ENCODE measurements at places on chromosomes 7 and 10.

GRCh38 chr10:98460837-98461499 is 14.2 kb upstream of the HPS1 start:
- DNase-seq: no peak

GRCh38 chr7:112556633-112557032 is 75.8 kb downstream of the LSMEM1 start:
- DNase-seq: no peak

- DNase-seq: no peak
Observed at GRCh38 chr7:51121931-51122425, 194.6 kb downstream of the COBL start.

DNA sequence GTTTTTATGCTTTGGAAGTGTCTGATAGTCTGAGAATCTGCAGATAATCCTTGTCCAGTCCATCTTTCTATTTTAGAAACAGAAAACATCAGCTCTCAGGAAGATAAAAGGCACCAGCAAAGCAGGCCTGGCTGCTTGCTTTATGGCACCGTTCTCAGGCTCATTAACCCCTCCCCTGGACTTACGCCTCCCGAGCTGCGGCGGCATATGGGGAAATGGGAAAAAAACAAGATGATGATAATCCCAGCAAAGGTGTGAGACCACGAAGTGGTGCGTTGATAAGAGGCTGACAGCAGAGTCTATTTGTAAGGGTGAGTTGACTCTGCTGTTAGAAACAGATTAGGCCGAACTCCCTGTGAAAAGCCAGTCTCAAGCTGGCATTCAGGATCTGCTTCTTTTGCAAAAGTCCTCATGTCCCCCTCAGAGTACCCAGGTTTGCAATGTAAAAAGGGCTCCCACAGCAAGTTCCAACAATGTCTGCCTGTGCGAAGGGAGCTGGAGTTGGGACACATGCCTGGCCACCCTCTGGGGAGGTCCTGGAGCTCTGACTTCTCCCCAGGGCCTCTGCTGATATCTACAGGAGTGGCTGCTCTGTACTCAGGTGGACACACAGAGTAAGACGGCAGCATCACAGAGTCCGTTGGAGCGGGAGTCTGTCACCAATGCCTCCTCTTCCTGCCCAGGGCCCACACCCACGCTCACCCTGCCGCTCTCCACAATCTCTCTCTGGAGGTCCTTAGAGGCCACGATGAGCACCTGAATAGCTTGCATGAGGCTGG is 54.3 kb downstream of the SPDYE5 start:
- DNase-seq: no peak

- DNase-seq: no peak
Observed at GRCh38 chr10:88555190-88555908, 27.8 kb downstream of the RNLS start.

DNA sequence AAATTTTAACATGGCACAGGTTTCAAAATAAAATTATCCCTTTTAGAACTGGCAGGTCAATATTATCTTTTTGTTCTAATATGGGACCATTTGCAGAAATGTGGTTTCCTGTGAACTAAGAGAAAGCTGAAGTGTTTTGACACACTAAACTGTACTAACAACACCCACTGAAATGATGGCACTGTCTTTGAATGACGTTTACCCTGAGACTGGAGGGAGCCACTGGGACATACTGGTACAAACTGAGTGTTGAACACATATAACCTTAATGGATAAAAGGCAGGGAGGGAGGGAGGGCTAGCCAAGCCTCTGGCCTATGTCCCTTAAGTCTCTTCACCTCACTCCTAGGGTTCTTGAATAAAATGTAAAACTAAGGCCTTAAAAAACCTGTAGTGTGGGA is 95.9 kb downstream of the PDE1C start:
- DNase-seq: no peak

- DNase-seq: no peak
Observed at GRCh38 chr7:1707756-1708595, 37.9 kb downstream of the ELFN1 start.

DNA sequence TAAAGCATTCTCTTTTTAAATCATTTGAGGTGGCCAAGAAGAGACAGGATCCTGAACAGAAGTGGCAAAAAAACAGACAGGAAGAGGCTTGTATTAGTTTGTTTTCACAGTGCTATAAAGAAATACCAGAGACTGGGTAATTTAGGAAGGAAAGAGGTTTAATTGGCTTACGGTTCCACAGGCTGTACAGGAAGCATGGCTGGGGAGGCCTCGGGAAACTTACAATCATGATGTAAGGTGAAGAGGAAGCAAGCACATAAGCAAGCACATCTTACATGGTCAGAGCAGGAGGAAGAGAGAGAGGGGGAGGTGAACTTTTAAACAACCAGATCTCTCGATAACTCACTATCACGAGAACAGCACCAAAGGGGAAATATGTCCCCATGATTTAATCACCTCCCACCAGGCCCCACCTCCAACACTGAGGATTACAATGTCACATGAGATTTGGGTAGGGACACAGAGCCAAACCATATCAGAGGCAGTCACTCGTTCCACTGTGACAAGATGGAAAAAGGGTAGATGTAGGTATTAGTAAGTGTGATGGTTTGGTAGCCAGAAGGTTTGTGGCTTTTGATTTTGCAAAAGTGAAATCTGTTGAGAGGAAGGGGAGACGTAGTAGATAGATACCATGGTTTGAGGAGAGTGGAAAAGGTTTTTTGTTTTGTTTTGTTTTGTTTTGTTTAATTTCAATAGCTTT is 5.1 kb downstream of the MSRB2 start:
- no peak for DNase-seq

GRCh38 chr7:94289071-94289470 is 105.6 kb upstream of the COL1A2 start:
- DNase-seq: no peak

- no peak for DNase-seq
Observed at GRCh38 chr7:158979635-158980351, 123.4 kb downstream of the DYNC2I1 start.

DNA sequence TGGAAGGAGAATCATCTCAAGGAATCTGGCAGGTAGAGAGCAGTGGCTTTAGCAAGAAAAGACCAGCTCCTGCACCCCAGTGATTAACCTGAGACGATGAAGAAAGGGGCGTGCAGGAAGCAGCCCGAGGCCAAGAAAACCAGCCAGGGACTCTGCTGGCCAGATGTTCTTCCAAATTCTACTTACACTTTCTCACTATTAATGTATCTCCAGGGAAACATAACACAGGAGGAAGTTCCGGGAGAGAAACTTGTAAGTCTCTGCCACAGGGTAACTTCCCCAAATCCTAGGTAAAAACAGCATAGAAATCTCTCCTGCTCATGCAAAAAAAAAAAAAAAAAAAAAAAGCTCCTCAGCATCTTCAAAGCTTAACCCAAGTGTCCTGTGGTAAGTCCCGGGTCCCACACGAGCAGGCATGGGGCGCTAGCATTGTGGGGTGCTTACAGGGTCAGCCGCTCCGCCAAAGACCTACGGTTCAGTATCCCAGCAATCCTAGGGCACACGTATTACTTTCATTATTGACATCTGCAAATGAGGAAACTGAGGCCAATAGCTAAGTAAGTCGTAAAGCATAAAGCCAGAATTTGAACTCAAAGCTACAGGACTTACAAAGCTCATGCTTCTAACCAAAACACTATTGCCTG is 97.2 kb upstream of the GNA12 start:
- DNase-seq: no peak

DNA sequence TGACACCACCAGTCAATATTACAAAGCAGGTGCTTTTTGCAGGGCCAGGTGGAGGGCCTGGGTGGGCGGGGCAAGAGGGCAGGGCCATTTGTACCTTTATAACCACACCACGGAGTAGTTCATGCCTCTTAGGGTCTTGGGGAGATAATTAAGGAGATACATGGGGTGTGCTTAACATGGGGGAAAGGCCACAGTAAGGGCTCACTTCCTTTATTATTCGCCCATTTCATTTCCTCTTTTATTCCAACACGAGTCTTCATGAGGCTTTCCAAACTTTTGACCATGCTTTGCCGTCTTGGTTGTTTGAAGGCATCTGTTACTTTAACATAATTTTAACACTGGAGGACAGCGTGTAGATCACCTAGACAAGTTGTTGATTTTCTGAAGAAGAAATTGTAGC is 33.3 kb upstream of the LYZL2 start:
- no peak for DNase-seq

- no peak for DNase-seq
Observed at GRCh38 chr7:30996256-30996655, 32.5 kb downstream of the GHRHR start.

DNA sequence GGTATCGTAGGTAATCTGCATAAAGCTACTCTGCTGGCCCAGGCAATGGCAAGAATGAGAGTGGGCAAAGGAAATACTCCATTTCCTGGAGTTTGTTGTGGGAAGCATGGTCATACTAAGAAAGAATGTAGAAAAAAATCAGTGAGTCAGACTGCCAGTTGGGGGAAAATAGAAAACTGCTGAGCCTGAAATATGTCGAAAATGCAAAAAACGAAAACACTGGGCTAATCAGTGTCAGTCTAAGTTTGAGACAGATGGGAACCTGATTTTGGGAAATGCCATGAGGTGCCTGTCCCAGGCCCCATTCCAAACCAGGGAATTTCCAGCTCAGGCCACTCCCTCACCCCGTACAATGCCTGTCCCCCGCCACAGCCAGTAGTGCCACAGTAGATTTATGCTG is 150.0 kb downstream of the ZNF33B start:
- no peak for DNase-seq

DNA sequence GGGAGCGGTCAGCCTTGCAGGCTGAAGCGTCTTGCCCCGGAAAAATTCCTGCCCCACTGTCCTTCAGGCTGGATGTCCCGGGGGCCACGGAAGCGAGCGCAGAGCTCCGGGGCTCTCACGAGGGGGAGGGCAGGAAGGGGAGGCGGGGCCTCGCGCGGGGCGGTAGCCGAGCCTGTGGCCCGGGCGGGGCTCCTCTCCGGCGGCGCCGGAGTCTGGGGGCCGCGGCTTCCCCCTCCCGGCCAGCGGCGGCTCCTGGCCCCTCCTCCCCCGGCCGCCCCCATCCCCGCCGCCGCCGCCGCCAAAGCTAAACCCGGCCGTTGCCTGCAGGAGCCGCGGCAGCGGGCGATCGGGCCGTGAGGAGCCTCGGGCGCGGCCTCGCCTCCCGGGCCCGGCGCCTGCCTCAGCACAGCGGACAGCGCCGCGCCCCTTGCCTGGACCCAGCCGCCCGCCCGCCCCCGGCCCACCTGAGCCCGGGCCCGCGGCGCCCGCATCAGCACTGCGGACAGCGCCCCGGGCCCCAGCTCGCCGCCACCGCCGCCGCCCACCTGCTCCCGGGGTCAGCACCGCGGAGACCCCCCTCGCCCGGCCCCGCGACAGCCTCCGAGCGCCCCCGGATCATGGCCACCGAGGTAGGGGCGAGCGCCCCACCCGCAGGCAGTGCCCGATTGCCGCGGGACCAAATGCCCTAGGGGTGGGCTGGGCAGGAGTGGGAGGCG is at the start of gene GOLGA7B:
Gene GOLGA7B (plus strand): TSS at position 157 of the 716 bp plus-strand sequence. CDS start 461 bp downstream, at position 618.
- peak; percentile 32 for DNase-seq

DNA sequence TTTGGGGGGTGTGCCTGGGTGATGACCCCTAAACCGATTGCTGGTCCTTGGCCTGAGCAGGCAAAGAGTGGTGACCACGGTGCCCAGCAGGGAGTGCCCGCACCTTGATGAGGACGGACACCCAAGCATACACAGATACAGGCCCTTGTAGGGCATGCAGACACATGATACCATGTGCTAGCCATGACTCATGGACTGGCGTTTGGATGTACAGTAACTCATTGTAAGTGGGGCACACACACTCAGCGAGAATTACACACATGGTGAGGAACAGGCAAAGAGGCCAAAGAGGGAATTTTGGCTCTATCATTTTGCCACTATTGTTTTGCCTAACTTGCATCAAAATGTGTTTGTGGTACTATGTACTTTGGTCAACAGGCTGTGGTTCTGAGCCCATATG is 24.1 kb downstream of the KAZALD1 start:
- DNase-seq: no peak

DNA sequence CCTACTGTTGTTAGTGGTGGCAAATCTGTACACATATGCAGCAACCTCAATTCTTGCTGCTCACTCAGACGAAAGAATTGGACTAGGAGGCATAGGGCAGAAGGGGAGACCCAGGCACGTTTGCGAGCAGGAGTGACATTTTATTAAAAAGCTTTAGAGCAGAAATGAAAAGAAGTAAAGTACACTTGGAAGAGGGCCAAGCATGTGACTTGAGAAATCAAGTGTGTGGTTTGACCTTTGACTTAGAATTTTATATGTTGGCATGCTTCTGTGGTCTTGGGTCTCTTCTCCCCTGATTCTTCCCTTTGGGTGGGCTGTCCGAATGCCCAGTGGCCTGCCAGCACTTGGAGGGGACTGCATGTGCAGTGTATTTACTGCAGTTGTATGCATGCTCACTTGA is 205.5 kb upstream of the SEMA3D start:
- no peak for DNase-seq

GRCh38 chr10:81216949-81217348 is 658.0 kb upstream of the NRG3 start:
- DNase-seq: no peak

DNA sequence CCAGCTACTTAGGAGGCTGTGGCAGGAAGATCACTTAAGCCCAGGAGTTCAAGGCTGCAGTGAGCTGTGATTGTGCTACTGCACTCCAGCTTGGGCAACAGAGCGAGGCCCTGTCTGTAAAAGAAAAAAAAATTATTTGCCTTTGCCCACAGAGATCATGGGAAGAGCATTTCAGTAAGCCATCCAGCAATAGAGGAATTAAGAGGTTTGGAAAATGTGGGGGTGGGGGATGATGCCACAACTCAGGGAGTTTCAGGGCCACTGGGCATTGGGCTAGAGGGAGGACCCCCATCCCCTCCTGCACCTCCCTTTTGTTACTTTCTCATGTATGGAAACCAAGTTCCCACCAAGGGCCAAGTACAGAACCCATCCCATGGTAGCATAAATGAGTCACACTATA is 38.4 kb downstream of the SVIL start:
- no peak for DNase-seq

DNA sequence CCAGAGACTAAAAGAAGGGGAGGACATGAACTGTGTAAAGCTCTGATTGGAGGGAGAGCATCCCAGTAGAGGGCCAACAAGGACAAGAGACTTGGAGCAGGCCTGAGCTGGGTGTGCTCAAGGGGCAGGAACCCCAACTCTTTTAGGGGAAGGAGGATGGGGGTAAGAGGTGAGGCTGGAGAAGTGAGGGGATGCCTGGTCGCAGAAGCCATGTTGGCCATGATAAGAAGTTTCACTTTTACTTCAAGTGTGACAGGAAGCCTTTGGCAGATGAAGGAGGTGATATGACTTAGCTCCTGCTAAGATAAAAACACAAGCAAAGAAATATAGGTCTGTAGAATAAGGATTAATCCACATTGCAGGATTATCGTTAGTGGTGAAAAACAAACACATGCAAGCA is 208.3 kb downstream of the JAZF1 start:
- no peak for DNase-seq

Measured in stimulated activated CD4-positive, alpha-beta T cell treated with anti-CD3 and anti-CD28 coated beads, Interleukin-12 subunit alpha, Interleukin-12 subunit beta, amount 100 ng/mL, for 24 hours (primary cell).